ENCODE measurements at places on chromosomes 4 and X.

GRCh38 chr4:107937040-107937439, 5.7 kb downstream of the CYP2U1 start:
- DNase-seq: no peak

DNA sequence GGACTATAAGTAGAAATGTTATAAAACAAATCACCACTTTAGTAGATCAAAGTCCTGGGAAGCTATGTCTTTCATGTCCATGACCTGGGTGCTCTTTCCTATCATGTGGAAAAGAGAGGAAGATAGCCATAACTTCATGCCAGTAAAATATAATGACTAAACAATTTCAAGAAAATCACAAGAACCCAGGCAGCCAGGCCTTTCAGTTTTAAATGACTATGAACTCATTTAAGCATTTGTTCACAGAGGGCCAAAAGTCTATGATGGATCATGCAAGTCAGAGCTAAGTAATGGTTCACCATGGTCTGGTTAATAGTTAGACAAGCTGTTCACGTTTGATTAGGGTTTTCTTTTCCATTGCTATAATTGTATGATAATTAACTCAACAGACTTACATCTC, 155.8 kb downstream of the PPARGC1A start:
- DNase-seq: no peak

GRCh38 chr4:6044805-6045204, 26.6 kb upstream of the C4orf50 start:
- no peak for DNase-seq

DNA sequence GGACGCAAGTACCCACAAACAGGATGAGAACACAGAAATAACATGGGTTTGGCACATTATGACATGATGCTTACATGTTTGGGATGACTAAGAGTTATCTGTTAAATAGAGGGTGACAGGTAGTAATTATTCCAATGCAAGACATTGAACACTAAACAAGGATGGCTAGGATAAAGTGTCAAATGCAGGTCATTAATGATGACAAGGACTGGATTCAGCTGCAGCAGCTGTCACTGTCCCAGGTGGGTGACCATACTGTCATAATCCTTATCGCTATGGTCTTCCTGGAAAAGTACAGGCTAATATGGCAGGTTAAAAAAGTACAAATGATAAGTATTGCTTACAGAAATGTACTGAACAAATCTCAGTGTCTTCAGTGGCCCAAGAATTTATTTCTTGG, 123.9 kb downstream of the ANTXR2 start:
- no peak for DNase-seq

DNA sequence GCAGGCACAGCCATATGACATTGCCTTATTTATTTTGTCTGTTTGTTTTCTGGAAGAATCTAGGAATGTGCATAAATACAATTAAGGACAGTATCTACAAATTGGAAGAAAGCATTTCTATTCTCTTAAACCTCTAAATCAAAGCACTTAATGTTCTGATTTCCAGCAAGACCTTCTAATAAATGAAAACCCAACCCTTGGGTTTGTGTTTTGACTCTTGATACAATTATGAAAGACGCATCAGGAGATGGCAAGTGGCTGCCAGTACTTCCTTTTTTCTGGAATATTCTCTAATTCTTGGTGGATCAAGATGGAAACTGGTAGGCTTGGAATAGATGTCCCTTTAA, 437 bp upstream of the CPE start:
- DNase-seq: no peak

DNA sequence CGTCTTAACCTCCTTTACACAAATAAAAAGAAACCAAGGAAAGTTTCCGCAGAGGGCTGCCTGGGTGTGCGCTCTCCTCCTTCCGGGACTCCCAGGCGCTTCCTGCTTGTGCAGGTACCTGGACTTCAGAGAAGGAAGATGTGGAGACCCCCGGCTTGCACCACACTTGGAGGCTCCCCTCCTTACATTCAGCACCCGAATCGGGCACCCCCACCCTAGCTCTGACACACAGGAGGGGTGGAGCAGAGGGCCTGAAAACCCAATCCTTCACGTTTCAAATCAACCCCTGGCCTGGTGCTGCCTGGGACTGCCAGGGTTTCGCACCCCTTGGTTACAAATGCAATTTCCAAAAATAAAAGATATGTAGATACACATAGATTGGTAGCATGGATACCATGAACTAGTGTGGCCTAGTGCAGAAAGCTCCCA, 3.1 kb downstream of the NKX3-2 start:
- peak; percentile 11 for DNase-seq

DNA sequence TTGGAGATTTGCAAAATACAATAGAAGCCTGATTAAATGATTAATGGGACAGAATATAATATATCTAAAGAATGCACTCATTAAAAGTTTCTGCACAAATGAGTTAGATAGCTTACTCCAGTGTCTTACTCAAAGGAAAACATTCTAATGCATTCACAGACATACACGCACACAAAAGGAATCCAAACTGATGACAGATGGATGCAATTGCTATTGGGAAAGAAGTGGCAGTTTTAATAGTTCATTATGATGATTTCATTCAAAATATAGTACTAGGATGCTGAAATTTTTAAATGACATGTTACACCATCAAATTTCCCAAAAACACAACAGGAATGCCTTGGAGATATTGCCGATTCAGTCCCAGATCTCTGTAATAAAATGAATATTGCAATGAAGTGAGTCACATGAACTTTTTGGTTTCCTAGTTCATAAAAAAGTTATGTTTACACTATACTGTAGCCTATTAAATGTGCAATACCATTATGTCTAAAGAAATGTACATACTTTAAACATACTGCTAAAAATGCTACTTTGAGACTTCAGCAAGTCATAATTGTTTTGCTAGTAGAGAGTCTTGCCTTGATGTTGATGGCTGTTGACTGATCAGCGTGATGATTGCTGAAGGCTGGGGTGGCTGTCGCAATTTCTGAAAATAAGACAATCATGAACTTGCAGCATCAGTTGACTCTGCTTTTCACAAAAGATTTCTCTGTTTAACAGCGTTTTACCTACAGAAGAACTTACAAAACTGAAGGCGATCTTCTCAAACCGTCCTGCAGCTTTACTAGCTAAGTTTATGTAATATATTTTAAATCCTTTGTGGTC, 45.6 kb downstream of the BBS12 start:
- DNase-seq: no peak

DNA sequence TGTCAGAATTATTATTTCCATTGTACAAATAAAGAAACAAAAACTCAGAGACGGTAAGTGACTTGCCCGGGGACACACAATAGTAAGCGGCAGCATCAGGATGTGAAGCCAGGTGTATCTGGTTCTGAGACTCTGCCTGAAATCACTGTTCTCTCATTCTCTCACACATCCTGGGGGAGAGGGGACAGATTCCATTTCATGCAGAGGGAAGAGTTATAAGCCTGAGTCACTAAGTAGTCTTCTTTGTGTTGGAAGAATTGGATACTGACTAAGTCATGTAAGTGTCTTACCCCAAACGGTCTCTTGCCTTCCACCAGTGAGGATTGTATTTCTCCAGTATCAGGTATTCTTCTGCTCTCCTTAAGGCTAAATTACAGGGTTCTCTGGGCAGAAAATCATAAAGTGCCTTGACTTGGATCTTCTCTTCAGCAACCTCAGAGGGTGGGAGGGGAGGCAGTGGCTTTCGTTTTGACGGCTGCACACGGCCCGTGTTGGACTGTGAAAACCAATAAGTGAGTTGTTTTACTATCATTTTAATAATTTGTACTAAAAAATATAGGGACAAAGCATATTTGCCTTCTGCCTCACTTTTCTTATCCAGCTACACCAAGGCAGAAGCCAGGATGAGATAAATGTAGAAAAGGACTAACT, 21.9 kb downstream of the TXK start:
- no peak for DNase-seq

GRCh38 chr4:19936476-19936875, 315.2 kb upstream of the SLIT2 start:
- no peak for DNase-seq

DNA sequence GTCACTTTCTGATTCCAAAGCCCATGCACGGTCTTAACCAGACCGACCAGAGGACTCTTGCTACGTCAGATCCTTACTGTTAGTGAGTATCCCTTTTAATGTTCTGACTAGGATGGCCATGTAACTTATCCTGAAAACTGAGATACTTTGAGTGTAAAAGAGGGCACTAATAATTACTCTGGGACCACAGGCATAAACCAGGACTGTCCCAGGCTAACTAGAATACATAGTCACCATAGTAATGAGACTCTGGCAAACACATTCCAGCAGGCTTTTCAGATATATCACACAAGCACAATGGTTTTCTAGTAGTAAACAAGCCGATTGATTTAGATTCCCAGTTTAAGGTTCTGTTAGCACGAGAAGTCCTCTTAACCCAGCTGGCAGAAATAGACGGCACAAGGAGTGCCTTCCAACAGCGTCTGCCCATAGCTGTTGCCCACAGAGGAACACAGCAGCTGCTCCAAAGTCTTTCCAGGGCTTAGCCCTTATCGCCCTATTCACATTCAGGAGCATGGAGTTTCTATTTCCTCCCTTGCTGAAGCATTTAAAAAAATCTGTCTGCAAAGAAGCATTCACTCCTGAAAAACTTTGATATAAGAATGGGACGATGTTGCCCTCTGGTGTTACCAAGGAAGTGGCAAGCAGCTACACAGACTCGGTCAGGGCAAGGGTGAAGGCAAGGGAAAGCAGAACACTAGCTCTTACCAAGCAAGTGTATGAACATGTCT, 92.4 kb downstream of the CXCL13 start:
- DNase-seq: no peak

DNA sequence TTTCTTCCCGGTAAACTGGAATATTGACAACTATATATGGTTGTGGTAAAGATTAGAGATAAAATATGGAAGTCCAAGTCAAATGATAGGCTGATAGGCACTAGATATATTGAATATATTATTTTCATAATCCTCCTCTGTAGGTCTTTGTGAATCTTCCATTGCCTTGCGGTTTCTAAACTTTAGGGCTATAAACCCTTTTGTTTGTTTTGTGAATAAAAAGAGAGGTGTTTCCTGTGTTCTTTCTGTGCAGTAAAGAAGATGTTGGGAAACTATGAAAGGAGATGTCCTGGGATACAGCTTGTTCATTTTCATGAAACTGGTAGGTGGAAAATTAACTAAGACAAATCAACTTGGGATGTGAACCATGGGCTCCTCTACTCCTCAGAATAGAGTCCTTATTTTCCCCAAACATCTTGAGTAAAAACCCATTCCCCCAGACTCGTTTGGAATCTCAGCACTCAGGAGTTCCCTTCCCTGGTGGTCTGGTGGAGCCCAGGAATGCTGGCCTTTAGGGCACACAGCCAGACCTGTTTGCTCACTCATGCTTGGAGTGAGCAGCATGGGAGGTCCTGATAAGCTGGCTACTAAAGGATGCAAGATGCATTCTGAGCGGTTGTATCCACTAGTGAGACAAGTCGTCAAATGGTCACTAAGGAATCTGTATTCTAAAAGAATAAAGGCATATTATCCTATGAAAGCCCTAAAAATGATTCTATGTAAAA, 22.2 kb downstream of the PRDM8 start:
- DNase-seq: no peak

- DNase-seq: no peak
Observed at GRCh38 chr4:176894498-176894897, 101.8 kb upstream of the VEGFC start.
